ENCODE measurements at places on chromosomes 7 and 10. TPM values are rescaled to one million over a fixed set of nuclear protein-coding genes. Genes with fewer than 3 reads are reported as not detected.

DNA sequence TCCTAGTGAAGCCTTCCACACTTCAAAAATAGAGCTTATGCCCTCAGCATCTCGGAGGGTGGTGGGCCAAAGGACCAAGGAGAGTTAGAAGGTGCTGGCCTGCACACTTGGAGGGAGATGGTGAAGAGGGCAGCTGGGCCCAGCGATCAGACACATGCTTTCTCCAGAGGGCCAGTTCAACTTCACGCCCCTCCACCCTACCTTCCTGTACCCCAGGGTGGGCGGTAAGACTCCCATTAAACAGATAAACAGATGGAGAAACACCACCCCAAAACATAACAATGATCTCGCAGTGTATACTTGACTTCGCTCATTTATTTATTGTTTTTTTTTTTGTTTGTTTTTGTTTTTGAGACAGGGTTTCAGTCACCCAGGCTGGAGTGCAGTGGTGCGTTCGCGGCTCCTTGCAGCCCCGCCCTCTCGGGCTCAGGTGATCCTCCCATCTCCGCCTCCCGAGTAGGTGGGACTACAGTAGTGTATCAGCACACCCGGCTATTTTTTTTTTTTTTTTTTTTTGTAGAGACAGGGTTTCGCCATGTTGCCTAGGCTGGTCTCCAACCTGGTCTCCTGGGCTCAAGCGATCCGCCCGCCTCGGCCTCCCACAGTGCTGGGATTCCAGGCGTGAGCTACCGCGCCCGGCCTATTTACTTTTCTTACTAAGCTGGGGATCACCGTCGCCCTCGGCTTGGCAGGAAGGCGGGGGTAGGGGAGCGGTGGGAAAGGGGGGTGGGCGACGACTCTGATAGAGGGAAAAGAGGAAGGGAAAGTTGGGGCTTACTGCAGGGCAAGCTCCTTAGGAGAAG, 1.8 kb downstream of the C10orf95 start:
- no peak for DNase-seq

The CARD11 gene
- total RNA-seq, result 29.8 TPM

DNA sequence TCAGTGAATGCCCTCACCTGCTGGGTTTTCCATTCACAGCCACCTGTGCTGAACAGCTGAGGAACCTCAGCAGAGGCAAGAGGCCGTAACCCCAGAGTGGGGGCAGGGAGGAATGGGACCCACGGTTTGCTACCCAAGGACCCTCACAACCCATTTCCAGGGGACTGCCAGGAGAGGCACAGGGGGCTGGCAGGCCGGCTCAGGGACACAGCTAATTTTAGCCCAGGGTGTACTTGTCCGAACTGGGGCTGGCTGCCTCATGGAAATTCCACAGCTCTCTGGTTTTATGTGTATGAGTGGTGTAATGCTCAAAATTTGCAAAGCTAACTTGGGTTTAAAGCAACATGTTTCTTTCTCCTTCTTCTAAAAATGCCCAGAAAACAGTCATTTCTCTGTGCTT, 42.2 kb downstream of the MINDY4 start:
- DNase-seq, result no peak

The NOS3 gene
- 4.4 TPM for total RNA-seq

The PDE6C gene
- not detected for total RNA-seq

The STAMBPL1 gene
- 5.5 TPM for total RNA-seq

The DNA2 gene
- total RNA-seq, result 55.6 TPM

The HABP2 gene
- total RNA-seq, result not detected

The ALOX5 gene
- 1.6 TPM for total RNA-seq

The RHOBTB1 gene
- 9.3 TPM for total RNA-seq

DNA sequence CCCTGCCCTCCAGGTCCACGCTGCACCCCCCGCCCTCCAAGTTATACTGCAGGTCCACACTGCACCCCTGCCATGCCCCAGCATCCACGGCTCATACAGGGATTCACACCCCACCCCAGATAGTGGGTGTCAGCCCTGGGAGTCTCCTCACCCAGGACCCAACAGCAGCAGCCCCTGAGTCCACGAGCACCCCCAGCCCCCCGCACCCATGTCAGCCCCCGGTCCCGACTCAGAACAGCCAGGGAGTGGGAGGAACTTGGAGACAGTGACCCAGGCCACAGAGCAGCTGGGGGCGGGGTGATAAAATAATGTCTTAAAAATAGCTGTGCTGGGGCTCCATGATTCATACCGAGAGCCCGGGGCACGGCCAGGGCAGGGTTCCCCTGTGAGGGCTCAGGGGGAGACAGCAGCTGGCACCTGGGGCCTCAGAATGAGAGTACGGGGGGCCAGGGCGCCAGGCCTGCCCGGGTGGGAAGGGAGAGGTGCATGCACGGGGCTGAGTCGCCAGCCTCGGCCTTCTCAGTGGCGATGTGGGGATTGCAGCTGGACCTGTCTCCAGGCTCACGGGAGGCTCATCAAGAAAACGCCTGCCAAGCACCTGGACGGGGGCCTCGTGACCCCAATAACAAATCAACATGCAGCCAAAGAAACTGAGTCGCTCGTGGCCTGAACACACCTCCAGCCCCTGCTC, 29.8 kb downstream of the ADAP1 start:
- DNase-seq, result no peak

- no peak for DNase-seq
Measured at GRCh38 chr10:58930500-58930899, 245.9 kb upstream of the PHYHIPL start.

DNA sequence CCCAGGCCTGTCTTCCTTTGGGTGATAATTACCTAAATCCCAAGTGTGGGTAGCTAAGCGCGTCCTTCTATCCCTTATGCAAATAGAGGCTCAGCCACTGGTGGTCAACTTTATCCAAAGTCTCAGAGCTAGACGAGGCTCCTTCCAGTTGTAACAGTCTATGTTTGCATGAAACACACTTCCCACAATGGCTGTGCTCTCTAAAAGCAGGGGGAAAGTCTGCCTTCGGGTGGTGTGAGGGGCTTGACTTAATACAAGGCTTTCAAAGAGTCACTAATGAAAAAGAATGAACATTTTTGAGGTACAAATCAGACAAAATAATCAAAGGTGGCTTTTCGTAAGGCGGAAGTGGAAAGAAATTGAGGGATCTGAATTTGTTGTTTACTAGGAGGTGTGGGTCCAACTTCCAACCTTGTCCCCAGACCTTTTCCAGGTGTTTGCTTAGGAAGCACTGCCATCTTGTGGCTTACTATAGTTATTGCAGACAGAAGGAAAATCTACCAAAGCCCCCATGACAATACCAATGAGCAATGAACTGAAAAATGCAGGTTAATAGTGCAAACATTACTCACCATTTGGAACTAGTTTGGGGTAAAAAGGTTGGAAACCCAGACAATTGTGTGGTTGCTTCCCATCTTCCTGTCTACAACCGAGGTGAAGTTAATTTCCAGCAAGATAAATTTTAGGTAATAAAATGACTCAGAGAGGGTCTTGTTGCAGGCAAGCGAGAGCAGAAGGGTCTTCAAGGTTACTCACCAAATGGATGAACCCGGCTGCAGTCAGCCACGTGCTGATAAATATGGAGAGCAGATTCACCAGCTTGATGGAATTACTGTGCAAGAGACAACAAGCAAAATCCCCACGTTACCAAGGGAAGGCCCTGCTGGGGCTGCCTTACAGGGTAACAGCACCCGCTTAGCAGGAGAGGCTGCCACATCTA, 525.7 kb downstream of the KCNMA1 start:
- DNase-seq, result peak; percentile 19

The FAM25A gene
- not detected for total RNA-seq

The SH2B2 gene
- 18.7 TPM for total RNA-seq

The KLF6 gene
- 19.5 TPM for total RNA-seq

DNA sequence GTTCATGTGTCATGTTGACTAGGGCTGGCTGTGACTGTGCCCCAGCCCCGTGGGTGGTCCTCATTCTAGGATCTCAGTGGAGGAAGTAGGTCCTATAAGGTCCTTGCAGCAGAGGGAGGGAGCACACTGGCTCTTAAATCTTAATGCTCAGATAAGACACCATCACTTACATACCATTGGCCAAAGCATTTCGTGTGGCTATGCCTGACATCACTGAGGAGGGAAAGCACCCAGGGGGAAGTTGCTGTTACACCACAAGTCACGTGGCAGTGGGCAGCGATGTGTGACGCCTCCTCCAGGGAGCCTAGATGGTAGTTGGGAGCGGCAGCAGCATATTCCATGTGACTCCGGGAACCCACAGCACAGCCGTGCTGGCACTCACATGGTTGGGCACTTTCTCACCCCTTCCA, 224.7 kb upstream of the SH2B2 start:
- DNase-seq, result no peak

DNA sequence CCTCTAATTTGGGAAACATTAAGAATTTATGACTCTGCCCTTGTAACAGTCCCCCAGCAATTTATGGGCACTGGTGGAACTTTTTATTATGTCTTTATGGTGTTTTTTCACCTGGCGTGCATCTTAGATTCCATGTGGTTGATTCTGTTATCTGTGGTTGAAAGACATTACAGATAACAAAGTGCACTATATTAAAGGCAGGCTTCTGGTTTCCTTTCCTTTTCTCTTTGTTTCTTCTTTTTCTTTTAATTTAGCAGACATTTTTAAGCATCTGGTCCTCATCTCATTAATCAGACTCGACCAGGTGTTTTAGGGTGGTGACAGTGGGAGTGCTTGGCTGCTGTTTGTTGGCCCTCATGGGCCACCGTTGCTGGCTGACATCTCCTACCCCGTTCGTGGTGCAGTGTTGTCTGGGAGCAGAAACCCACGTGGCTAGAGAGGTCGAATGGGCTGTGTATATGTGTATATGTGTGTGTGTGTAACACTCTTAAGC, 77.4 kb downstream of the LRMDA start:
- DNase-seq, result no peak

The CALCR gene
- total RNA-seq, result 3.0 TPM

DNA sequence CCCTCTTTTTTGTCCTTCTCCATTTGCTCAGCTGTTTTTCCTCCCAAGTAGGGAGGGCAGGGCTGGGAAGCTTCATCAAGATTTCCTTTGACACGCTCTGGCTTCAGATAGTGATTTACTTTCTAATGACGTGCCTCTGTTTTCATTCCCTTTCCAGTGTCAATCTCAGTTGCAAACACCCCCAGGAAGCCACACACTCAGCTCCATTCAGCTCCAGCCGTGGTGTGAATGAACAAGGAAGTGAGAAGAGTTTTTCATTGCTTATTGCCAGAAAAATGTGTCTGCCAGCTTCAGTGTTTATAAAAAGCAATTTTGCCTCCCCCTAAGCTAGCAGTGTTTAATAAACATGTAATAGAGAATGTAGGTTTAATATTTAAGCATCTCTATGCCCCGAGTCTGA, 108.7 kb upstream of the DPP6 start:
- no peak for DNase-seq

The DPP6 gene
- total RNA-seq, result 6.8 TPM

- DNase-seq, result no peak
Measured at GRCh38 chr10:75034131-75034512, 77.3 kb upstream of the SAMD8 start.

DNA sequence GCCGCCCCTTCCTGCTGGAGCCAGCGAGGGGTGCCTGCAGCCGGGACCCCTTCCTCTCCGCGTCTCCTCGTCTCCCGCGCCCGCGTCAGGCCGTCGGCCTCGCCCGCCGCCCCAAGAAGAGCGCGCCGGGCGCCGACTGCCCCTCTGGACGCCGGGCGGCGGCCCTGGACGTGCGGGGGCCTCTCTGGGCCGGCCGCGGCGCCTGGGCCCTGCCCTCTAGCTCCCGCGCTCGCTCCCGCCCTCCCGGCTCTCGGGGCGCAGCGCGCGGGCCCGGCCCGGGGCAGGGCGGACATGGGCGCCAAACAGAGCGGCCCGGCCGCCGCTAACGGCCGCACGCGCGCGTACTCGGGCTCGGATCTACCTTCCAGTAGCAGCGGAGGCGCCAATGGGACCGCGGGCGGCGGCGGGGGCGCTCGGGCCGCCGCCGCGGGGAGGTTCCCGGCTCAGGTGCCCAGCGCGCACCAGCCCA, 704 bp downstream of the ZNRF2 start:
- DNase-seq, result no peak

- DNase-seq, result no peak
Measured at GRCh38 chr10:74076961-74077360, 73.7 kb downstream of the AP3M1 start.

DNA sequence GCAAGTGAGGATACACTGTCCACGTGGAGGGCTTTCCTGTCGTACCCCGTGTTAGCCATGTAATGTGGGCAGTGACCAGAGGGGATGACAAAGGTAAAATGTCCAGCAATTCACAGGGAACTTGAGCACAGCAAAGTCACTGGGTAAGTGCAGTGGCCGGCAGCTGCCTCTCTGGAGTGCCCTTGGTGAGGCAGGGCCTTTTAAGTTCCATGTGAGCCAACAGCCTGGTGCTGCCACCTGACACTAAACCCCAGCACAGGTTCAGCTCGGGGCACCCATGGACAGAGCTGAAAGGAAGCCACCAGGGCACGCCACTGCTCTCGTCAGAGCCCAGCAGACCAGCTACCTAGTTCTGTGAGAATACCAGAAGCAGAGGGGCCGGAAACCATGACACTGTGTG, 168.3 kb downstream of the PRKAG2 start:
- DNase-seq, result no peak

DNA sequence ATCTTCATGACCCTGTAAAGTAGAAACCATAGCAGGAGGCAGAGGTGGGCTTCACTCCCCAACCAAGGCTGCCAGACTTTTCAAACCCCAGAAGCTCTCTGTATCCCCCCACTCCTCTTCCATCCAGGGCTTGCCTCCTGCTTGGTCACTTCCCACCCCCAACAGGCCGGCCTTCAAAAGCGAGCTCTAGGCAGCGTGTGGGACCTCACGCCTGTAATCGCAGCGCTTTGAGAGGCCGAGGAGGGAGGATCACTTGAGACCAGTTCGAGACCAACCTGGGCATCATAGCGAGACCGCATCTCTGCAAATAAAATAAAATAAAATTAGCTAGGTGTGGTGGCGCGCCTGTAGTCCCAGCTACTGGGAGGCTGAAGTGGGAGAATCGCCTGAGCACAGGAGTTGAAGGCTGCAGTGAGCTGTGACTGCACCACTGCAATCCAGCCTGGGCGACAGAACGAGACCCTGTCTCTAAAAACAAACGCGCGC, 743 bp upstream of the POR start:
- no peak for DNase-seq

GRCh38 chr10:11898372-11899066, 75.4 kb downstream of the PROSER2 start:
- DNase-seq, result no peak

The RNF133 gene
- 0.39 TPM for total RNA-seq

- DNase-seq, result no peak
Measured at GRCh38 chr7:135905858-135906257, 71.3 kb downstream of the MTPN start.

- no peak for DNase-seq
Measured at GRCh38 chr10:100192350-100192749, 6.5 kb upstream of the ERLIN1 start.

The PDCD11 gene
- 78.5 TPM for total RNA-seq
